Bone marrow (tissue), 2 donors: ENCODE measurements at places on chromosomes 5 and 9.

GRCh38 chr9:92736563-92737215 is 27.9 kb downstream of the BICD2 start:
- DNase-seq: no peak

DNA sequence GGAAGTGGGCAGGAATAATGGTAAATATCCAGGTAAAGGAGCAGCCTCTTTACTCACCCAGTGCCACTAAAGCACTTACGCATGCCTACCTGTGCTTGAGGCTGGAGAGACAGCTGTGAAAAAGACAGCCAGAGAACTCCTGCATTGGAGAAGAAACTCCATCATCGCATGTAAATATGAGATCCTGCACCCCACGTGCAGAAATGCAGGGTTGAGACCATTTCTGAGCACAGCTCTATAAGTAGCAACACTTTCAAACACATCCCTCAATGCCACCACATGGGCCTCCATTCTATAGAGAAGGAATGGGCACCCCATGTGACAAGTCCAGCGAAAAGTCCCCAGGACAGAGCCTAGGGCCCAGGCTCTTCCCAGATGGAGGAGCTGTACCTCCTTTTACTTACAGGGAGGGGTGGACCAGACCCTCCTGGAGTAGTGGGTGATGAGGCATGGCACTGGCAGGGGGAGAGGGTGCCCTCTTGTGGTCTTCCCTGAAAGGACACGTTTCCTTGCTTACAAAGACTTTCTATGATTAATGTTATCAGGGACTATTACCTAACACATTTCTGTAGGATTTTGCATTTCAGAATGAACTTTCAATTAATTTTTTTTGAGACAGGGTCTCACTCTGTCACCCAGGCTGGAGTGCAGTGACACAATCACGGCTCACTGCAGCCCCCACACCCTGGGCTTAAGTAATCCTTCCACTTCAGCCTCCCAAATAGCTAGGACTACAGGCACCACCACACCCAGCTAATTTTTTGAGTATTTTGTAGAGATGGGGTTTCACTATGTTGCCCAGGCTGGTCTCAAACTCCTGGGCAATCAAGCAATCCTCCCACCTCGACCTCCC is 55.3 kb upstream of the IL17B start:
- no peak for DNase-seq

- peak; percentile 26 for DNase-seq
Measured at GRCh38 chr5:16617274-16617968, 624 bp upstream of the RETREG1 start.

DNA sequence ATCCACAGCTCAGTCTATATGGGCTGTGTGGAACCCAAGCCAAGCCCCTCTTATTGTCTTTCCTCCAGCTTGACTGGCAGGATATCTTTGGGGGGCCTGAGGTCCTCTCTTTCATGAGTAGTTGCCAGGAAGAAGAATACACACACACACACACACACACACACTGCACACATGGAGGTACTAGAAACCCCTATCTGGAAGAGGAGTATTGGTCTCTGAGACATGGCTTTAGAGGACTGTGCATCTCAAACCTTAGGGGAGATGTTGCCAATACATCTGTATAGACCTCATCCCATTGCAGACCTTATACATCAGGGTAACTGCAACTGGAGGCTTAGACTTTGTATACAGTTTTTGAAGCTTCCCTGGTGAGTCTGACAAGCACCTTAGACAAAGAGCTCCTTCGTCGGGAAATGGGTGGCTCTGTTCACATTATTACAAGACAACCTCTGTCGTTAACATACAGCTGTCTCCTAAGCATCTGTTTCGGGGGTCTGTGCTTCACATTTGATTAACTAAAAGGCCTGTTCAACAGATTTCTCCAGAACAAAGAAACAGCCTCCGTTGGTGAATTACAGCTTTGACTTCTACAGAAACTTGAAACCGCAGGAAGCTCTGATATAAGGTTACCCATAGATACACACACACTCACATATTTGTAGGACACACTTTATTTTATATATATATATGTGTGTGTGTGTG is 5.5 kb upstream of the ENTREP1 start:
- DNase-seq: no peak

- DNase-seq: no peak
Measured at GRCh38 chr5:178793151-178793550, 62.7 kb upstream of the ZNF354A start.

GRCh38 chr9:693201-694091 is 148.1 kb upstream of the DMRT1 start:
- DNase-seq: no peak

DNA sequence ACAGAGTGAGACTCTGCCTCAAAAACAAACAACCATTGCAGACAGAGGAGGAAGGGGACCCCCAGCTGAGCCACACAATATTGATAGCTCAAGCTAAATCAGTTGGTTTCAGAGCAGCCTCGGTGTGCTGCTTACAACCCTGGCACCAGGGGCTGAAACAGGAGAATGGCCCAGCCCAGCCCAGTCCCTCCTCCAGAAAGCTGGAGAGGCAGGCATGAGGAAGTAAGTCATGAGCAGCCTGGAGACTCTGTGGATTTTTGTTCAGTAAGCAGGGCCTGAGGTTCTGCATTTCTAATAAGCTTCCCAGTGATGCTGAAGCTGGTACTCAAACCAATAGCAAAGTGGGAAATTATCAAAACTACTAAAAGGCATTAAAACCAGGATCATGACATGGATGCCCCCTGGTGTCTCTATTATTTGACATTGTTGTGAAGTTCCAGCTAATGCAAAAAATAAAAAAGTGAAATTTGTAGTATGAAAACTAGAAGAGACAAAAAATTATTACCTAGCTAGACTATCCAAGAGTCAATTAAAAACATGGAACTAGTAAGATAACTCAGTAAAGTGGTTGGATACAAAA is 14.2 kb downstream of the PRRT1B start:
- DNase-seq: no peak

GRCh38 chr5:143076377-143076776 is 306.2 kb downstream of the ARHGAP26 start:
- DNase-seq: no peak

DNA sequence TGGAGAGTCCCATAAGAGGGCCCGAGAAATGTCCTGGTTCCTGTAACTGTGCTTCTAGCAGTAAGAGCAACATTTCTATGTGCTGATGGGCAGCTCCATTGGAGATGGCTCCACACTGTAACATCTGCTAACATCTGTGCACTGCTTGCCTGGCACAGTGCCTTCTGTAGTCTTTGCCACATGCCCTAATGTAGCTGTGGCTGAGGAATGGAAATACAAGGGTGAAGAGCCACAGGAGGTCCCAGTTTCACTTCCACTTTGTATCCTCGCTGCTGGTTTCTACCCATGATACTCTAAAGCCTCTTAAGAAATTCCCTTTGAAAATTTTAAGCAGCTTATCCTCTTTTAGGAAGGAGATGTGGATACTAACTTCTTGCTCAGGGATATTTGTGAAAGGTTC is 97.4 kb downstream of the HOMER1 start:
- no peak for DNase-seq
